ENCODE measurements at places on chromosomes 12 and 14.
A peak's percentile ranks its signal among the peaks of the same experiment; 100 is the strongest.

DNA sequence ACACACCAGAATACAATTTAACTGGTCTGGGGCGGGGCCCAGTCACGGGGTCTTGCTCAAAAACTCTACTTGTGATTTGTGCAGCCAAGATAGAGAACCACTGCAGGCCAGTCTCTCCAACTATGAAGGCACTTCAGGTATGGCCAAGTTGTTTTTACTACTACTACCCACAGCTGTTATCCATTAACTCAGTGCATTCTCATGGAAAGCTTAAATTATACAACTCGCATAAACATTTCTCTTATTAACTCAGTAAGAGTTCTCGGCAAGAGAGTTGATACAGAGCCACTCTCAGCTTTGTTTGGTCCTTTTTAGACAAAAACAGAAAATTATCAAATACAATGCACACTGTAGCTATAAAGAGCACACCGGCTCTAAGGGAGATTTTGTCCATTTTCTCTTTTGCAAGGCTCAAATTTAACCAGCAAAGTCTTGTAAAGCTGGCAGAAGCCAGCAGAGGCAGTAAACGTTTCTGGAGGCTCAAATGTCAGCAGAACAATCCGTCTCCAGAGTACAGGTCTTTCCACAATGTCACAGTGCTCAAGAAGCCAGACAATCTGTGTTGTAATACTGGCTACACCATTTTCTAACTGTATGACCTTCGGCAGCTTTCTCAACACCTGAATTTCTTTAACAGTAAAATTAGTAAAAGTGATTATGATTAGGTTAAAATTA, 85.9 kb downstream of the PTGER2 start:
- DNase-seq, result no peak

GRCh38 chr12:105279460-105280056, 43.6 kb upstream of the APPL2 start:
- DNase-seq, result no peak

- DNase-seq, result no peak
Measured at GRCh38 chr14:67722293-67722692, 20.6 kb downstream of the RDH12 start.

DNA sequence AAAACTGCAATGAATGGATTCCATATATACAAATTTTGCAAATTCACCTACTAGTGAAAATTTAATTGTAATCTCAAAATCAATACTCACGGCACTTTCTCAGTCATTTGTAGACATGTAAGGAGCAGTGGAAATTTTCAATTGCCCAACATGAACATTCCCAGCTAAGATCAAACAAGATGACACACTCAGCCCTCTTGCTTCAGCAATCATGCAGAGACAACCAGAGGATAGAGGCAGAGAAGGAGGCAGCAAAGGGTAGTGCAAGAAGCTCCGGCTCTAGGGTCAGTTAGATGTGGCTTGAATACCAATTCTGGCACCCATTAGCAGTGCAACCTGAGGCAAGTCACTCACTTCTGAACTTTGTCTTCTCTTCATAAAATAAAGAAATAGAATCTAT, 91.5 kb upstream of the SLC35F4 start:
- DNase-seq, result no peak

GRCh38 chr12:121060149-121061001, 21.3 kb upstream of the OASL start:
- DNase-seq, result peak; percentile 11

DNA sequence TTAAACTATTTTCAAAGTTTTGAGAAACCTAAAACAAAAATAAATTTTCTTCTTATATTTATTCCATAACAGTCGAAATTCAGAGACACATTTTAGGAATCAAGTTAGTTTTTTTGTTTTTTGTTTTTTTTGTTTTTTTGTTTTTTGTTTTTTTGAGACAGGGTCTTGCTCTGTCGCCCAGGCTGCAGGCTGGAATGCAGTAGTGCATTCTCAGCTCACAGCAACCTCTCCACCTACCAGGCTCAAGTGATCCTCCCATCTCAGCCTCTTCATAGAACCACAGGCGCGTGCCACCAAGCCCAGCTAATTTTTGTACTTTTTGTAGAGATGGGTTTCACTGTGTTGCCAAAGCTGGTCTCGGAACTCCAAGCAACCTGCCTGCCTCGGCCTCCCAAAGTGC, 18.5 kb upstream of the DNAAF2 start:
- no peak for DNase-seq

DNA sequence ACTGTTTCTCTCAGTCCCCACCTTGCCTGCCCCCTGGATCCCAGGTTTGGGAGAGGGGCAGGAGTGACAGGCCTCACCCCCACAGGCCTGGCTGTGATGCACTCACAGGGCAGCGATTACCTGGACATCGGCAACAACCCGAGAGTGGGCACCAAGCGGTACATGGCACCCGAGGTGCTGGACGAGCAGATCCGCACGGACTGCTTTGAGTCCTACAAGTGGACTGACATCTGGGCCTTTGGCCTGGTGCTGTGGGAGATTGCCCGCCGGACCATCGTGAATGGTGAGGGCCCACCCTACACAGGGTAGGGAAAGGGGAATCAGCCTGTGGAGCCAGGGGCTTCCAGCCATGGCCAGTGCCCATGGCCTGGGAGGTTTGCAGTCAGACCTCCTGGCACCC, 8.6 kb downstream of the ACVRL1 start:
- no peak for DNase-seq

GRCh38 chr14:68685419-68686204, 107.3 kb downstream of the ZFP36L1 start:
- no peak for DNase-seq

- no peak for DNase-seq
Measured at GRCh38 chr14:101559624-101560533, 1.4 kb upstream of the DIO3 start.

GRCh38 chr12:115121053-115121452, 437.1 kb upstream of the TBX3 start:
- no peak for DNase-seq

GRCh38 chr14:23154964-23155587, 28.4 kb downstream of the SLC7A8 start:
- no peak for DNase-seq

GRCh38 chr14:50875359-50876070, 3.7 kb downstream of the ABHD12B start:
- no peak for DNase-seq

GRCh38 chr12:95418142-95418541, 55.8 kb upstream of the METAP2 start:
- no peak for DNase-seq

- DNase-seq, result peak; percentile 55
Measured at GRCh38 chr12:2291182-2291832, 238.5 kb downstream of the CACNA1C start.

- peak; percentile 60 for DNase-seq
Measured at GRCh38 chr12:122227341-122227740, 1.5 kb upstream of the DIABLO start.

DNA sequence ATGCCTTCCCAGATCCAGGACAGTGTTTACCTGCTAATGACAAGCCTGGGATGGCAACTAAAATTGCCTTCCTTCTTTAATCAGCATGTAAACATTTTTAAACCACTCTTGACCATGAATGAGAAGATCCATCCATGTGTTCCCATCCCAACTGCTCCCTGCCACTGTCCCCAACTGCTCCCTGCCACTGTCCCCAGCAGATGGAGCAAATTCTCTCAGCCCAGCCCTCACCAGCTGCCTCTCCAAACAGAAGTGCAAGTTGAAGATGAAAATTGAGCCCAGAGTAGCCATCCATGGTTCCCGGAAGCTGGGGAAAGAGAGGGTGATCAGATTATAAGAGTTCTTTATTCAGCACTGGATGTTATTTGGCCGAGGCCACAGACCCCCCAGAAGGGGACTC, 133.1 kb downstream of the SLC15A4 start:
- peak; percentile 8 for DNase-seq

DNA sequence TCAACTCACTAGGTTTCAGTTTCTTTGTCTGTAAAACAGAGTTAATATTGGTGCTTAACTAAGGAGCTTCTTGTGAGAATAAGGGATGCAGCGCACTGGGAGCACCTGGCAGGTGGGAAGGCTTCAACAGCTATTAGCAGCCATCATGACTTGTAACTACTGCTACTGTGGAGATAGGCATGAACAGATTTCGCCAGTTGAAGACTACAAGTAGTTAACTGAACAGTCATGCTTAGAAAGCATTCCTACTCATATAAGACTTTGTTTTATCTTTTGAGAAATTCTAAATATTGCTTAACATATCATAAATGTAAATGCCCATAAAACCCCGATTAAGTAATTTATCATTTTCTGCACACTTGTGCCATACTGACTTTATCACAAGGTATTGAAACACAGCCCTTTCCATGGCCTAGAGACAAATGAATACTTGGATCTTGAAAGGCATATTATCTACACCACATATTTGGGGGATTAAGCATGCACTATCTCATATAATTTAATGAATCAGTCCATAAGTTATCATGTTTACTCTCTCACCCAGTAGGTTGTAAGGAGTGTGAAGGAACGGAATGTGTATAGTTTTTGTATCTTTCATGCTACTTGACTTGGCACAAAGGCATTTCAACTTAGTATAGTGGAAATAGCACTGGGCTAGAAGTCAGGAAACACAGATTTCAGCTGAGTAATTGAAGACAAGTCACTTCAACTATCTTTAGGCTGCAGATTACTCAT, 16.1 kb downstream of the NTN4 start:
- no peak for DNase-seq

DNA sequence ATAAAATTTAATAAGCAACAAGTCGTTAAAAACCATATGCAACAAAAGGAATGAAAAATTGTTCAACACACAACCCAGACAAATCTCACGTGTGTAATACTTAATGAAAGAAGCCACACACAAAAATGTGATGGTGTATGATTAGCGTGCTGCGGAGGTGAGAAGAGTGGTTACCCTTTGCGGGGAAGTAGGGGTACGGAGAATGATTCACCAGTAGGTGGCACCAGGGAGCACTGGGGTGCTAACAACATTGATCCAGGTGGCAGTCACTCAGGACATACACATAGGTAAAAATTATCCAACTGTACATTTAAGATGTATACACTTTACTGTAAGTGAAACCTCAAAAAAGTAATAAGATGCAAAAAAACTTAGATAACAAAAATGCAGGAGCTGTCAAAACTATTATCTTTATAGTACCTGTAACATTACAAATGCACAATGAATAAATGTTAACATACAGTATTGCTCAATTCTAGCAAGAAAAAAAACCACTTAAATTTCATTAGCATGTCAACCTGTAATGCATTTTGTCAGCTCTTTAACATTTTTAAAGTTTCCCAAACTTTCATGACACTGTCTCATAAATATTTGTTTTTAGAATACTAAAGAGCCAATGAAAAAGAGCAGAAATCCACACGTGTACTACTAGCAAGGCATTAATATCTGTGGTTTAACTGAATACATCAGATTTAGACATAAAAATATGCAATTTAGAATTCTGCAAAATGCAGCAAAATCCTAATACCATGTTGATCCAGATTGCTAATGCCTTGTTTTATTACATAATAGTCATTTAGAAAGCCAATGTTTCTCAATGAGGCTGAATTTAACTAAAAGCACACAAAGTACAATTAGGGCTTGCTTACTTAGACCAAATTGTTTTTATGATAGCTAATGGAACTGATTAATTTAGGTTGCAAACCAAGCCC, 46.7 kb downstream of the TMCC3 start:
- DNase-seq, result no peak

DNA sequence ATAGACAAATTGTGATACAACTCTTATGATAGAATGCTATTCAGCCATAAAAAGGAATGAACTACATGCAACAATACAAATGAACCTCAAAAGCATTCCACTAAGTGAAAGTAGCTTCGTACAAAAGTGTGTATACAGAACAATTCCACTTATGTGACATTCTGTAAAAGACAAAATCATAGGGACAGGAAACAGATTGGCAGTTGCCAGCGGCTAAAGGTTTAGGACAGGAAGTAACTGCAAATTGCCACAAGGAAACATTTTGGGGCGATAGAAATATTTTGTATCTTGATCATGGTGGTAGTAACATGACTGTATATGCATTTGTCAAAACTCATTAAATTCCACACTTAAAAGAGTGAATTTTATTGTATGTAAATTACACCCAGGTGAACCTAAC, 113.4 kb downstream of the CAPZA3 start:
- no peak for DNase-seq

DNA sequence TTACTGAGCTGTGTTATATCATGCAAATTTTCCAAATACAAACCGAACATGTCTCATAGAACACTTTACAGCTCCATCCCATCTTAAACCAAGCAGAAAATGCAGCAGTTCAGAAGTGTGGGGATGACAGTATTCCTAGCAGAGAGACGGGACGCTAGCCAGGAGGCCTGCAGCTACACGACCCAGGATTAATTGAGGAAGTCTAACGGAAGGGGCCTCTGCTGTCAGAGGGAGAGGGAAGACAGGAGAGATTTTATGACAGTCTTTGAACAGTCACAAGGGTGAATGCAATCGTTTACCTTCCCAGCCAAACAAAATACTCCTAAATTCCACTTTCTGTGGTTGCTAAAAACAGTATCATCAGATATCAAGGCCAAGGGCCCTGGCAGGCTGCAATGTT, 261.9 kb downstream of the TMEM132D start:
- no peak for DNase-seq

DNA sequence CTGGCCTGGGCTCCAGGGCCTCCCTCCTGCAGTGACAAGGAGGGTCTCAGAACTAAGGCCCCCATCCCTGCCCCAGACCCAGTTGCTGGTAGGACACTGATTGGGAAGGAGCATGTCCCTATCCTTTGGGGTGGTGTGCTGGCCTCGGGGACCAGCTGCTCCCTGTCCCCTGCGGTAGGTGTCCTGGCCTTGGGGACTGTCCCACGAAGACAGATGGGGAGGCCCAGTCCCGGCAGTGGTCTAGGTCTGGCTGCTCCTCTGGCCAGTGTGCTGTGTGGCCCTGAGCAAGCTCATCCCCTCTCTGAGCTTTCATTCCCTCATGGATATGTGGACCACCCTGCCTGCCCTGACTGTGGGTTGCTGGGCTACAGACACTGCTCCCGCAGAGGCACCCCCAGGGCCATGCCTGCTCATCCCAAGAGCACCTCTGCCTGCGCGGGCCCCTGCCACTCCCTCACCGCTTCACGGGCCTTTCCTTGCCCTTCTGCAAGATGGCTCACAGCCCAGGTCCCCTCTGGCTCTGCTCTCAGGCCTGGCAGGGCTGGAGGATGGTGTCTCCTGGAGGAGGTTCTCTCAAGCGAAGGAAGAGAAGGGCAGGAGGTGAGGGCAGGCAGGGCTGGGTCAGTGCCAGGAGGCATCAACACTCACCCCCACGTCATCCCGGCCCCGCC, 12.5 kb downstream of the AHNAK2 start:
- no peak for DNase-seq

DNA sequence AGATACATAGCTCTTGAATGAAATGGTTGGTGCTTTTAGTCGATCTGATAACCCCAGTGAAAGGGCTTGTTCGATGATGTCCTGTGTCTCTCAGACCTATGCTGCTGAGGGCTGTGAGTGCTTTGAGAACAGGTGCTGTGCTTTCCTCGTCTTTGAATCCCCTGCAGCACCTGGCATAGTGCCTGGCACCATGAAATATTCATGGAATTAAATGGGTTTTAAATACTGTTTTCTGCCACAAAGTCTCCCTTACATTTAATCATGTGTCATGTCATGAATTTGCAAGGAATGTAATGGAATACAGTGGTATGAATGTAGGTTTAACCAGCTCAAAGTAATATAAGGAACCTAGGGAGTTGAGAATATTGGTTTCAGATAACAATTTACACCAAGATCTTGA, 220.5 kb upstream of the PRICKLE1 start:
- DNase-seq, result peak; percentile 45

- DNase-seq, result no peak
Measured at GRCh38 chr14:103749860-103750259, 34.2 kb downstream of the ZFYVE21 start.

- DNase-seq, result no peak
Measured at GRCh38 chr12:26769611-26770010, 63.4 kb downstream of the ITPR2 start.

Measured in NCI-H1105 treated with DMSO at 0.1 percent for 48 hours (cell line).